ENCODE measurements at places on chromosomes 13 and 19.

DNA sequence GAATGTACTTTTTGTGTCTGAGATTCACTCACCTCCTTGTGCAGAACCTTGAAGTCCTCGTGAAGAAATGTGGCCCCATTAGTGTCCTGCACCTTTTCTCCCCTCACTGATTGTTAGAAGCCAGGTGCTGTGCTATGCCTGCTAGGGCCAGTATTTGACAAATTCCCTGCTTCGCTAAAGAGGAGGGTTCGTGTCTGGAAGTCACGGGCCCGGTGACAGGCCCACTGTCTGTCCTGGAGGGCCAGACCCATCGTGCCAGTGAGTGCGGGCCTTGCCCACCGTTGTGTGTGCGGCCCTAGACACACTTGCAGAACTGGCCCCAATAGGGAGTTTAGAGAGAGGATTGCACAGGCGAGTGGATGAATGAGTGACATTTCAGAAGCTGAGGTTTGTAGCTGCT lies 36.8 kb upstream of the GAS6 start:
- no peak for DNase-seq

GRCh38 chr19:16207063-16207462 lies 9.4 kb downstream of the AP1M1 start:
- DNase-seq, result no peak

- DNase-seq, result no peak
Measured at GRCh38 chr19:3187662-3188511, 2.2 kb downstream of the NCLN start.

DNA sequence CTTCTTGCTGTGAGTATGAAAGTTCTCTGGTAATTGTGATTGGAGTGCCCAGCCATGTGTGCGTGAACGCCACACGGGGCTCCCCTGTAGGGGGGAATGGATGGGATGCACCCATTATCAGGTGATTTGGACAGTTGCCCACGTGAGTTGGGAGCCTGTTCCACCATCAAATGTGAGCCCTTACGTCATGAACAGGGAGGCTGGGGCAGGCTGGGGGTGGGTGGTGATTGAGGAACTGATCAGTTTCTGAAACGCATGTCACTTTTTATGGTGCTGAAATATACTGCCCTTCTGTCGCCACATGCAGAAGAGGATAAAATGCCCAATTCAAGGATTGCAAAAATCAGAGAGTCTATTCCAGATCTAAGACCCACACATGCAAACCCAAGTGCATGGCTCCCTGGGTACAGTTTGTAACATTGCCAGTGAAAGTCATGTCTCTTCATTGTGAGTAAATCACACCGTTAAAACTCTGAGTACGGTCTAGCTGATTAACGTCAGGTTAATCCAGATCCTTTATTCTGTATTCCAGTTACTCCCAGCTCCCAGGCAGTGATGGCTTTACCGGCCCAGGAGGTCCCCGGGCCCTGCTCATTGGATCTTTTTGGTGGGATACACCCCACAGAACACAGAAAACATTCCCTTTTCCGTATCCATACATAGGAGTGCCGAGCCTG lies 90.2 kb downstream of the RAB20 start:
- DNase-seq, result no peak

DNA sequence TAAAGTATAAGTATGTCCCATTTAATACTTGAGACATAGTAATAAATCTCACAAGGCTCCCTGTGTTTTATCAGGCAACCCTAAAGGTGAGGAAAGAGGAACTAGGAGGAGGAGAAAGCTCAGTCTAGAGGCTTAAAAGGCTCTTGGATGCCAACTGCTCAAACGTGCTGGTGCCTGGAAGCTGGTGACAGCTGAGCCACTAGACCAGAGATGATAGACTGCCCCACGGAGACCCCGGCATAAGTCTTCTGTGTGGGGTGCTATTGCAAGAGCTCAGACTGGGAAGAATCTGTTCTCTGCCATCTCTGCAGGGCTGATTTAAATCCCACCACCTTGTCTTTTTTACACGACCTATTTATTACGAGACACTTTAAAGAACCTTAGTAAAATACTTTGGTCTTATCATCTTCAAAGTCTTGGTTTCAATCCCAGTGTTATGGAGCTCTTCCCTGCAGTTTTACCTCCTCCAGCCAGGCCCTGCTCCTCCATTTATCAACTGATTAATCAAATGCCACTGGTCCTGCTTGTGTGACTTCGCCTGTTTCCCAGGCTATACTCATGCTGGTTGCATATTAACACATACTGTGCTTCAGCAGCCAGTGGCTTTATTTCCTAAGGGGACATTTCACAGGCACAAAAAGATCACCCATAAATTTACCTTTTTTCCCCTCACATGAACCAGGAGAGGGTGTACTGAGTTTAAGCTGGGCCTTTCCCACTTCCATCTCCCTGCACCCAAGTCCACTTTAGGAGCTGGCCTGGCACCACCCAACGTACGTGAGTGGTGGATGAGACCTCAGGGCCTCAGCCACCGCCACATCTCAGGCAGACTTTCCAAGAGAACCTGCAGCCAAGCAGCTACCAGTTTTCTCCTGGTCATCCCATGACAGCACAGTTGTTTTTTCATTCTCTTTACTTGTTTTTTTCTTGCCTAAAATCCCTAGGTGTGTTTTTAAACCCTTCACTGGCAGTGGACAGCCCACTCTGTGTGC lies 7.8 kb upstream of the ATP12A start:
- DNase-seq, result no peak

- DNase-seq, result no peak
Measured at GRCh38 chr13:97119943-97120342, 102.2 kb upstream of the MBNL2 start.

GRCh38 chr13:107091428-107091827 lies 523.5 kb upstream of the ARGLU1 start:
- DNase-seq, result no peak

DNA sequence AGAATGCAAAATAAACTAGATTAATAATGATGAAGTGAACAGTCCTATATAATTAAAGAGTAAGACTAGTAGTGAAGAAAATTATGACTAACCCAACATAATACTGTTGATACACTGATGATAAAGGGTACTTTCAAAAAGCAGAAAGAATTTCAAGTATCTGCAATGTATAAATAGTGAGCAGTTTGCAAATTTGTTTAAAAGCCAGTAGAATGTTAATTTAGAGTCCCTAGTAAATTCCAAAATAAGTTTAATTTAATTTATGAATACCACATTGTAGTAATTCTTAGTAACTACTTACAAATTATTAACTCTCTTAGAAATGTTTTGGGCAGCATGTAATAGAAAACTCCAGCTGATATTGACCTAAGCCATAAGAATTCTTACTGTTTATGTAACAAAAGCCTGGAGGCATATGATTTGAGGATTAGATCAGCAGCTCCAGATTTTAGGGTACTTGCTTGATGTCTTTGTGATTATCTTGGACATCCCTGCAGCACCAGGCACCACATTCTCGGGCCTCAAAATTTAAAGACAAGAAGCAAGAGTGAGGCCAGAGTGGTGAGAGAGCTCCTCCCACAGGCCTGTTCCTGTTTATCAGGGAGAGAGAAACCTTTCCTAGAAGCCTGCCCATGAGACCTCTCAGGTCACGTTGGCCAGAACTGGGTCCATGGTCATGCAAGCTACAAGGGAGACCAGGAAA lies 67.6 kb upstream of the TDRD3 start:
- no peak for DNase-seq

- peak; percentile 30 for DNase-seq
Measured at GRCh38 chr19:12293777-12294248, 870 bp downstream of the ZNF44 start.

DNA sequence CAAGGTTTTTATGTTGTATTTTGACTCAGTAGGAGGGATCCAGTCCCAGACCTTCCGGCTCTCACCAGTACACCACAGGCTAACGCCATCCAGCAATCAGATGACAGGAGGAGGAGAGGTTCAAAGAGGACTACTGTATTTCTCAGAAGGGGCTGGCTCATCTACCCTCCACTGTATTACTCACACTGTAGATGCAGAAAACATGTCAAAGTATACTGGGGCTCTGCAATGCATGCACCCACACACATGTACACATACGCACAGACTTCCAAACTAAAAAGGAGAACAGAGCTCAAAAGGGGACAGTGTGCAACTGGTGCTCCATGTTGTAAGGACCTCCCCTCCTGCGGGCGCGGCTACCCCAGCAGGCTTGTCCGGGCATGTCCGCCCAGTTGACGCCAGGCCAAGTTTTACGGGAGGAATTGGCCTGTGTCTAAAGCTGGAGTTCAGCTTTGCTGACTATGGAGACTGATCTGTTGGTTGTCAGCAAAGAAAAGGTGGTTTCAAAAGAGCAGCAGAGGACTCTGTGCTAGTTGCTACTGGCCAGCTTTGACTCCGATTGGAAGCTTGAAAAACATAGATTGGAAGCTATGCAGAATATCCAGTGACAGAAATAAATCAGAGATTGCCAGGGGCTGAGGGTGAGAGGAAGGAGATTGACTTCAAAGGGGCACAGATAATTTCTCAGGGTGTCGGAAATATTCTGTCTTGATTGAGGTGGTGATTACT lies 314.2 kb downstream of the DLEU7 start:
- DNase-seq, result no peak

- no peak for DNase-seq
Measured at GRCh38 chr13:43874504-43875092, 4.9 kb downstream of the CCDC122 start.

GRCh38 chr19:861756-862580 lies 2.5 kb downstream of the CFD start:
- DNase-seq, result peak; percentile 46

DNA sequence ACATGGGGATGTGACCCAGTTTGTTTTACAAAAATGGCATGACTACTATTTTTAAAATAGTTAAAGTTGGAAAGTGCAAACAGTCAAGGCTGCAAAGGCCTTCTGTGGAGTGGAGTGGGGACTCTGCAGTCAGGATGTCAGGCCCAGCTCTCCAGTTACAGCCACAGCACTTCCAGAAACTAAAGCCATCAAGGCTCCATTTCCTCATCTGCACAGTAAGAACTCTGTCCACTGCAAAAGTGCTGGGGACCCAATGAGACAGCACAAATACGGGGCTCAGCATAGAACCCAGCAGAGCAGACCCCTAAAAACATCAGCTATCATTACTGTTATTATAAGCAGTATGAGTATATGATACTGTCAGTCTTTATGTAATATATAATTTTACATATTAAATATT lies 73.6 kb downstream of the SACS start:
- no peak for DNase-seq

- no peak for DNase-seq
Measured at GRCh38 chr13:113628291-113629270, 29.4 kb downstream of the ATP4B start.

GRCh38 chr13:28620011-28620830 lies 38.7 kb upstream of the POMP start:
- DNase-seq, result no peak

- no peak for DNase-seq
Measured at GRCh38 chr13:111407381-111408131, 87.1 kb downstream of the TEX29 start.

GRCh38 chr13:110258876-110259631 lies 47.9 kb downstream of the COL4A1 start:
- DNase-seq, result no peak

DNA sequence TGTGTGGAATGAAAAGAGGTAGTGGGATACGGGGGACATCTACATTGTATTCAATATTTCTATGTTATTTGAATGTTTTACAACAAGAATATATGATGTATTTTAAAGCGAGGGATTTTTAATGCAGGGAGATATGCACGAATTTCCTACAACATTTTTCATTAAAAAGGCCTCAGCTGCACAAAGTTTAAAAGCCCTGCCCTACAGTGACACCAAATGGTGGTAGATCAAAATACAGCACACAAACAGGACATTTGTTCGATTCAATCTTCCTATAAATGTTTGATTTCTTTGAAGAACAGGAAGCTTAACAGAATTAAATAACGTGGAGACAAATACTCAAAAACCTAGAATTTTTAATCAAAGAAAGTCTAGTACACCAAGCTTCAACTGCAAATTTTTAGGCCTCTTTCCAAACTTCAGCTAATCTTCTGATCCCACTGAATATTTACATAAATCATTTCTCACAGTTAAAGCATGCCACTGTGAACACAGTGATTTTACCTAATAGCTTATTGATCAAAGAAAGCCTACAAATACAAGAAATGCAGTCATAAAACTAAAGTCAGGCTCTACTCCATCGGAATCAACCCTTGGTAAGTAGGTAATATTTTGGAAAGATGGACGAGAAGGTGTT lies 257.2 kb downstream of the DIAPH3 start:
- DNase-seq, result no peak

- no peak for DNase-seq
Measured at GRCh38 chr13:80339563-80339911, 1.4 kb downstream of the SPRY2 start.

DNA sequence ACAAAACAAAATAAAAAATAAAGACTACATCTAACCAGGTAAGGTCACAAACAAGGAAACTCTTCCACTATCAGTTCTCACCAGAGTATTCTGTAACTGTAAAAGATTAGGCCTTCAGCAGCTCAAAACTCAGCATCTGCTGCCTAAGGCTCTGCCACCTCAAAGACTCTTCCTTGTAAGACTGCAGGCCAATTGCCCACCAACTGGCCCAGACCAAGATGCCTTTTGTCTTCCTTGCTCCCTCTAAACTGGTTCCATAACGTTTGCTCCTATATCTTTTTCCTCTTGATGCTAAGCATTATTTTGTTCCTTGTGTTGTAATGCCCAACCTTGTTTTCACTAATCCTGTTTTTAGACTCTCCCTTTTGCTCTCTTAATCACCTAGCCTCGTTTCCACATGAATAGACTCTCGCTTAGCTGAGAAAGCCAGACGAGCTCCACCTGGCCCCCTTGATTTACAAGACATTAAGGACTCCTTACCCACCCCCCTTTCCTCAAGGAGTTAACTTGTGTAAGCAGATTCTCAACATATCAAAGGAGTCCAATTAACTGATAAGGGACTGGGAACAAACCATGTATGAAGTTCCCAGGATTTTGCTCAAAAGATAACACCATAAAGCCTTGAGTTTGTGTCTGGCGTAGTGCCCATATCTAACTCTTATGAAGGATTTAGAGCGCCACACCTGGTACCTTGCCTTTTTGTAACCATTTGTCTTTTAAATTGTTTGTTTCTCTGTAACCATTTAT lies 1.5 kb downstream of the ZNF814 start:
- no peak for DNase-seq

DNA sequence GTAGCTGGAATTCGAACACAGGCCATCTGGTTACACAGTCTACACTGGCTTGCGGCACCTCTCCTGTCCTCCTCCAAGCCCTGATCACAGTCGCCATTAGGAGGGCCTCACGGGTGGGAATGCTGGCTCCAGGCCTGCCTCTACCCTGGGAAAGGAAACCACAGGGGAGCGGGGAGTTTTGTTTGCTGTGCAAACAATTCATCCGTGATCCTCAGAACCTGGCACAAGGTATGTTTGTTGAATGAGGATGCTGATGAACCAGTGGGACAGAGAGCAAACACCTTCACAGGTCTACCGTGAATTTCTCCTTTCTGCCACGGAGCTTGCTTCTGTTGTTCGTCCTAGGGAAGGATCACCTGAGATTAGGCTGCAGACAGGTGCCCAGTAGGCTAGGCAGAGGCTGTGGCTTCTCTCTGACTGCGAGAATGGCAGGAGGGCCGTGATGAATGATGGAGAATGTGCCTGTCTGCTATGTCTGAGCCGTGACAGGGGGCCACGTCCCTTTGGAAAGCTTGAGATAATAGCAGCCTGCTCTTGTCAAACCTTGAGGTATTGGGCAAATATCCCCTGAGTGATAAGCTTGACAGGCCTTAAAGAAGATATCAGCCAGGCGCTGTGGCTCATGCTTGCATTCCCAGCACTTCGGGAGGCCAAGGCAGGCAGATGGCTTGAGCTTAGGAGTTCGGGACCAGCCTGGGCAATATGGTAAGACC lies 36.7 kb downstream of the PIN1 start:
- DNase-seq, result no peak

- DNase-seq, result peak; percentile 44
Measured at GRCh38 chr19:47427241-47428176, 8.2 kb upstream of the MEIS3 start.

All from stimulated activated CD8-positive, alpha-beta memory T cell treated with anti-CD3 and anti-CD28 coated beads, Interleukin-12 subunit alpha, Interleukin-12 subunit beta, amount 100 ng/mL, for 1 hour (primary cell).